ENCODE measurements at places on chromosomes 5 and 9.
A peak's percentile ranks its signal among the peaks of the same experiment; 100 is the strongest.

DNA sequence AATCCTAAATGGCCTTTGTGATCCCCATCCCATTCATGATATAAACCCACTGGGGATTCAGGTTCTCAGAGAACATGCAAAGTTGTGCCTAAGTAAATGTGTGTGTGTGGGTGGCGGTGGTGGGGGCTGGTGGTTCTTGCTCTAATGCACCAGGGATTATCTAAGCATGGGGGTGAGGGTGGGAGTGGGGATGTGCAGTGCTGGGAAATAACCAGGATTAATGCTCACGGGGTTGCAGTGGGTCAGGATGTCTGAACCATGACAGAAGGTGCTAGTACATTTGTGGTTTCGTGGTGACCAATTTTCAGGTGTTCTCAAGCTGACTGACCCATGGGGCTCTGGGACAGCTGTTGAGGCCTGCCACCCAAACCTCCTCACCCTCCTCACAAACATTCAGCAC lies 101.0 kb downstream of the ZNF608 start:
- DNase-seq: no peak

DNA sequence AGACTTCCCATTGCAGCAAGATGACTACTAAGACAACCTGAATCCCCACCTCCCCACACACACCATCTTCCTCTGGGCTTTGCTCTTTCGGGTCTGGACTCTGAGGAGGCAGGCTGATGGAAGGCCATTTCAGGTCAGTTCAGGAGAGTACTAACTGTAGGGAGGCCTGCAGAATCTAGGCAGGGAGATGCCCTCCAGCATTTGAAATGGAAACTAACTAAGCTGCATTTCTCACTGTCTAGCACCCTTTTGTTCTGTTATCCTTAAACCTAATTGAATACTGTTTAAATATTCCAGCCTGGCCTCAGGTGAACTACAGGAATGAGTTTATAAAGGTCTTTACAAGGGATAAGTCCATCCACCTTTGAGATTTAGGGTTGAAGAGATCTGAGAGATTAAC lies 4.9 kb upstream of the TBCA start:
- DNase-seq: no peak

DNA sequence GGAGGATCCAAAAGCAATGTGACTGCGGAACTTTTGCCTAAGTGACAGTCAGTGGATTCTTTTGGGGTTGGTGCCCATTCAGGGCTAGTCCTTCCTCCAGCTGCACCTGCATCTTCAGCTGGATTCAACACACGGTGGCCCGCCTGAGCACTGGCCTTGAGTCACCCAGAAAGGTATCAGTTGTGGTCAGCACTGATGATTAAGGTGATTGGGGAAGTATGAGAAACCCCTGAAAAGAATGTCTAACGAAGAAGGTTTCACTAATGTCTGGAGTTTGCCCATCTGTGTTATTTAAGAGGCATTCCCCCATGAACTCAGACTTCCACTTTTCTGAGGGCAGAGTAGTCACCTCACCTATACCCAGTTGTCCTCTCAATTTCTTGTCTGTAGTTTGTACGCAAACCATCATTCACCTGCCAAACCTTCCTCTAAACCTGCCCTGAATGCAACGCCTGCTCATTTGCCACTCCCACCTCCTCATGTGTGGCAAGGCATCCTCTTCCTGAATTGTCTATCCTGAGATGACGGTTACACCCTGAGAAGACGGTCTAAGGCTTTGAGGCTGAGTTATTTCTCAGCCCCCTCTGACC lies 27.2 kb downstream of the CSF2 start:
- DNase-seq: no peak

- DNase-seq: no peak
These were observed 717.0 kb downstream of the PRELID2 start for GRCh38 chr5:145118127-145118526.

- no peak for DNase-seq
These were observed 166.0 kb downstream of the ADAMTS12 start for GRCh38 chr5:33725806-33726205.

DNA sequence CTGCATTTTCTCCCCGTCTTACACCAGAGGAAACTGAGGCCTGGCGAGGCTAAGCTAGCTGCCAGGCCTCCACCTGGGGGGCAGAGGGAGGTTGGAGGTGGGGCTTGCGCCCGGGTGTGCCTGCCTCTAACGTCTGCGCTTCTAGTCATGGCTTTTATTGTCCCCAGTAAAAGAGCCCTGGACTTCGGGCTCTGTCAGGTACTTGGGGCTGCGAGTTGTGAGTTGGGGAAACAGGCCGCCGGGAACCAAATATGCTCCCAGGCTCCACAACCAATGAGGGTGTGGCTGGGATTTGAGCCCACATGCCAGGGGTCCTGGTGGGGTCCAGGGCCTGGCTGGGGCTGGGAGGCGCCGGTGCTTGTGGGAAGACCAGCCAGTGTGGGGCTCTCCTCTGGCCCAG lies 57.4 kb upstream of the NOTCH1 start:
- DNase-seq: no peak

- no peak for DNase-seq
These were observed 62.9 kb downstream of the DRD1 start for GRCh38 chr5:175381130-175381529.

GRCh38 chr9:113912816-113913215 lies 36.7 kb downstream of the ZNF618 start:
- DNase-seq: no peak

DNA sequence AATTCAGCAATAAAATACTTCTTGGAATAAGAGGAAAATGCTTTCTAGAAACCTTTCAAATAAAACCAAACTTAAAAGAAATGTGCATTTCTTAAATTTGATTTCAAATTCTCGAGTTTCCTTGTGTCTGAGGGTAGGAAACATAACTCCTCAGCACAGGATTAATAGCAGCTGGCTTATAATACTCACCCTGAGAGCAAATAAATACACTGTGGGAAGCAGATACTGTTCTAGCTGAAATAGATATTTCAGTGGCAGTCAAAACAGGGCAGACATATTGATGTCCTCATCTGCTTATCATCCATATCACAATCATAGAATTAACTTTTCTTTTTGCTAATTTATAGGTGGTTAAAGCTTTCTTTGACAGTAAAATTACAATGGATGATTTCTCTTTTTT lies 24.1 kb upstream of the FEM1C start:
- DNase-seq: no peak

DNA sequence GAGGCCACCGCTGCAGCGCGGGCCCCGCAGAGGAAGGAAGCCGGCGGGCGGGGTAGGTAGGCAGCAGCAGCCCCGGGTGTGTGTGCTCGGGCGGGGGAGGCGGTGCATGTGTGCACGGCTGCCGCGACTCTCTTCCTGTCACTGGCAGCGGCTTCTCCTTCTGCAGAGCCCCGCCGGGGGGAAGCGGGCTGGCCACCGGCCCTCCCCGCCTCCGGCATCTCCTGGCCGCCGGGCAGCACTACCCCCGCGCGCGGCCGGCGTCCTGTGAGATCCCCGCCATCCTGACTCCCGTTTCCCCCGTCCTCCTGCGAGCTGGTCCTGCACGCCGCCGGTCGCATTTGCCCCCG lies 315 bp downstream of the PIK3R1 start:
- DNase-seq: peak; percentile 83

GRCh38 chr9:109010746-109011145 lies 2.6 kb downstream of the CTNNAL1 start:
- no peak for DNase-seq

DNA sequence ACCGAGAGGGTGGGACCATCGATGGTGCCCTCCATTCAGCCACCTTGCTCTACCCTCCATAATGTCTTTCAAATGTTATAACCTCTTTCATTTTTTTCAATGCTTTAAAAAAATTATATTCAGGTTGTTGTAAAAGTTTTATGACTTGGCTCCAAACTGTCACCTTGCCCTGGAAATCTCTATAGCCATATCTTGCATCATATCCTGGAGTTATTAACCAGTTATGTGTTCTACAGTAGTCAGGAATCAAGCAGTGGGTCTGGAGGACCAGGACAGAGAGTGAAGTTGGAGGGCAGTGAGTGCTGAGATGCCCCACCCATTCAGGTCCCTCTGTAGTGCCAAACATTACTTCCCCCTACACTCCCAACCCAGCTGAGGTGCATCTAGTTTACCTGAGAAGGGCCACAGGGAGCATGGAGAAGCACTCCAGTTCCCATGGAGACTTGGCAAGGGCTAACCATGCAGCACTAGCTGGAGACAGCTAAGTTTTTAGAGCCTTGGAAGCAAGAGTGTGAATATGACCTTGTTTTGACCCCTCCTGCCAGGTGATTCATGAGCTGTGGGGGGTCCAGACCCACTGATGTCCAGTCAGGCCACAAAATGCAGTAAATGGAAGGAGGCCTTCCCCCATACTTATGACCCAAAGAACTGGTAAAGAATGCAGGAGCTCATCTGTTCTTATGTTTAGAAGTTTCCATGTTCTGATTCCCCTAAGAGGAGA lies 5.5 kb downstream of the IFNA8 start:
- no peak for DNase-seq

GRCh38 chr5:140420226-140420570 lies 18.6 kb downstream of the ANKHD1 start:
- DNase-seq: no peak

DNA sequence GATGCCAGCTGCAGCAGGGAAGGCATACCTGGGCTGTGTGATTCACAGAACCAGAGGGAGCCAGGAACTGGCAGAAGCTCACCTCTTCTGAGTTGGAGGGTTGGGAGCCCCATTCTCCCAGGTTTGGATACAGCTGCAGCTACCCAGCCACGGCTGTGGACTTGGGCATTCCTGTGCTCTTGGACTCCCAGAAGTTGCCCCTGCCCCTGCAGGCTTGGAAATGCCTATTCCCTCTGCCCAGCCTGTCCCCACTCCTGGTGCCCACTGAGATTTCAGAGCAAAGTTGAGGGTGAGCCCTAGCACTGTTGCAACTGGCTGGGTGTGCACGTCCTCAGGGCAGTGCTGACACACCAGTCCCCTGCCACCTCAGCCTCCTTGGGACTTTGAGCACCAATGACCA lies 489.7 kb downstream of the SLCO4C1 start:
- no peak for DNase-seq

- DNase-seq: no peak
These were observed 68.2 kb upstream of the TNFAIP8 start for GRCh38 chr5:119287547-119288111.

DNA sequence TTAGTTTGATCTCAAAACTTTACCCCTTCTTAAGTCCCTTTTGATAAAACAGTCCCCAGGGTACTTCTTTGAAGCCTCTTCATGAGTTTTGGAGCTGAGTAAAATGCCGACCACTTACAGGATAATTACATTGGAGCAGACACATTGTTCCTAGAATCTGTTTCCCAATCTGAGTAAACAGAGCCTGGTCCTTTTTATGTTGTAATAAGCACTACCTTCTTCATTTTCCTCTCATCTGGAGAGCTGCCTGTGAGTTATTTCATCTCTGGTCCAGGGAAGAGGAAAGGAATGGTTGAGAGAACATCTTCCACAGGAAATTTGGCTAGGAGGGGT lies 26.3 kb upstream of the GALNT10 start:
- no peak for DNase-seq

GRCh38 chr9:79001012-79001411 lies 570.8 kb upstream of the TLE4 start:
- no peak for DNase-seq

DNA sequence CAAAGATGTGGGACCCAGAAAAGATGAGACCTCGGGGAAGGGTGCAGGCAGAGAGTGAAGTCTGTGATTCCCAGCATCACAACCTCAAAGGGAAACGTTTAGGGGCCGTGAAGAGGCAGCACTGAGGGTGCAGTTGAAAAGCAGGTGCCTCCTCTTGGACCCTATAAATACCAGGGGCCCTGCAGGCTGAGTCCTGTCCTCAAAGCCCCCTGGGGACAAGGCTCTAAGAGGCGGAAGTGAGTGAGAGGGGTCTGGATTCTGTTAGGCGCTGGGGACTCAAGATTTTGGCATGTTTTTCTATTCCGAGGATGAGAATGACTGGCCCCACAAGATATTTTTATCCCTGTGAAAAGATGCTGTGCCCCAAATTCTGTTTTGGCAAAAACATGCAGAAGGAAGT lies 107.8 kb downstream of the THBS4 start:
- DNase-seq: no peak

DNA sequence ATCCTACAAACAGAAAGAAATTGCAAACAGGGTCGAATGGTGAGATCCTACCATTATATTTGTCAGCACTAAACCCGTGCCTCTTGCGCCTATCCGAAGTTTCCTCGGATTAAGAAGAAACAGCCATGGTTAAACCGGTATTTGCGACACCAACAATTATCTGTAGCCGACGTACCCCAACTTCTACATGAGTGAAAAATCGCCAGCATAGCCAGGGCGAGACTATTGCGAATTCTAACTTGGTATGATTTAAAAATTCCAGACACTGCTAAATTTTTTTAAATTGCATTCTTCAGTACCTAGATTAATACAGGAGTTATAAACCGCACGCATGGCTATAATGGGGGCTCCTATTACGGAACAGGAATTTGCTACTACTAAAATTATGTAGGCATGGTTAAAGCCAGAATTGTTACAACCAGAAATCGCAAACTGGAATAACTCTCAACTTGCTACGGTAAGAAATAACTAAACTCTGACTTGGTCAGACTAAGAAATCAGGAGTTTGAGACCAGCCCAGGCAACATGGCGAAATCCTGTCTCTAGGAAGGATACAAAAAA lies 25.3 kb upstream of the ANXA2R start:
- DNase-seq: no peak

DNA sequence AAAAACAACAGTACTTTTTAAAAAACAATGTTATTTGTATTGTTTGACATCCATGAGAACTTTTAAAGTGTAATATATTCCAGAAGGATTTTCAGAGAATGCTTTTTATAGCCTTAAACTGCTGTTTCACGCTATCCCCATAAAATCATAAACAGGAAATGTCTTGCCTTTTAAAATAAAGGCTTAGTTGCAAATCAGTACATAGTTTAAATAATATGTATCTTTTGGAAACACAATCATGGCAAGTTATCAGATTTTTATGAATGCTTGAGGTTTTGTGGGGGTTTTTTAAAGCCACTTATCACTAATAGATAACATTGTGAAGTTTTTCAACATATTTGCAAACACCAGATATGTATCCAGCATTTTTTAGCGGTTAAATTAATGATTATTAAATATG lies 37.2 kb upstream of the F2RL2 start:
- DNase-seq: no peak

DNA sequence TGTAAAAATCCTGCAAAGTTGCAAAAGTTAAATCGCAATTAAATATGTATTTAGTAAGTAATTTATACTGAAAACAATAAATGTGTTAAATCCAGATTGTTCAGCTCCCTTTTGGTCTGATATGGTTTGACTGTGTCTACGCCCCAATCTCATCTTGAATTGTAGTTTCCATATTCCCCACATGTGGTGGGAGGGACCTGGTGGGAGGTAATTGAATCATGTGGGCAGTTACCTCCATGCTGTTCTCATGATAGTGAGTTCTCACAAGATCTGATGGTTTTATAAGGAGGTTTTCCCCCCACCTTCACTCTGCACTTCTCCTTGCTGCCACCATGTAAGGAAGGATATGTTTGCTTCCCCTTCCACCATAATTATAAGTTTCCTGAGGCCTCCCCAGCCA lies 140.0 kb downstream of the CDH6 start:
- DNase-seq: no peak

DNA sequence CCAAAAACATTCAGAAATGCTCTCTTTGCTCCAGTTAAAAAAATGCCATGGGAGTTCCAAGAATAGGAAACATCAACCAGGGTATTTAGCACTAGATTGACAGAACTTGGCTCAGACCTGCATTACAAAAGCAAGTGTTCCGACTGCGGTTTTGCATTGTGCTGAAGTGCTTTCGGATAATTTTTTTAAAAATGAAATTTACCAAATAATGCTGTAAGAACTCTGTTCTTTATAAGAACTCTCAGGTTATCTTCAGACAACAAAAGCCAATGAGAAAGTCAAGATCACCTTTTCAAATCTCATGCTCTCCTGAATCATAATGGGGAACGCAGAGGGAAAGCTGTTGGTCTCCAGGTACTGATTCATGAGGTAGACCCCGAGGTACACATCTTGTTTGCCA lies 483 bp upstream of the PLPP6 start:
- DNase-seq: peak; percentile 10

- DNase-seq: no peak
These were observed 1.0 kb downstream of the TRIP13 start for GRCh38 chr5:893711-894110.
